NCI-H526 treated with DMSO at 0.1 percent for 48 hours (cell line): ENCODE measurements at places on chromosomes 16 and 17.
A peak's percentile ranks its signal among the peaks of the same experiment; 100 is the strongest.

DNA sequence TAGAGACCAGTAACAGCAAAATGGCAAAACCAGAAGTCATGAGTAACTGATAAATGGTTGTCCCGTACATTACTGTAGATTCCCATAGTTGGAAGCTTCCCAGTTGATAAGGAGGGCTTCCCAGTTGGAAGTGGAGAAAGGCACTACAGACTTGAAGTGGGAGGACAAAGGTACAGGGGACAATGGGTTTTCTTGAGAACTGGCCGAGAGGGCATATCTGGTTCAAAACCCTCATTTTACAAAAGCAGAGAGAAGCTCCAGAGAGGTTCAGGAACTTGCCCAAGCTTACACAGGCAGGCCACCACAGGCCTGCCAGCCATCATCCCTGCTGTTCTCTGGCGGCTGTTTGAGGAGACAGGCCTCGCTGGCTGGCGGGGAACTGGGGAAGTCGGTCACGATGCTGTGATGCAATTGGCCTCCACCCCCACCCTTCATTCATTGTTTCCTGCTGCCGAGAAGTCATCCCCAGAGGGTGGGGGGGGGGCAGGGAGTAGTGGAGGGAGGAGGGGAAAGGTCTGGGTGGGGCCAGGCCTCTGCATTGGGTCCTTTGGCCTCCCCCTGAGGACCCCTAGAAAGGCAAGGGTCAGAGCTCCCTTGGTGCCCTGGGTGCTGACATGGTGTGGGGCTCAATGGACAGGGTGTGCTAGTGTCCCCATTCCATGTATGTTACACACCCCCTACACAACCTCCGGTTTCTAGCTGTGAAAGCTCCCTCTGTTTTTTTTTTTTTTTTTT is 3.0 kb downstream of the UBALD2 start:
- no peak for DNase-seq

DNA sequence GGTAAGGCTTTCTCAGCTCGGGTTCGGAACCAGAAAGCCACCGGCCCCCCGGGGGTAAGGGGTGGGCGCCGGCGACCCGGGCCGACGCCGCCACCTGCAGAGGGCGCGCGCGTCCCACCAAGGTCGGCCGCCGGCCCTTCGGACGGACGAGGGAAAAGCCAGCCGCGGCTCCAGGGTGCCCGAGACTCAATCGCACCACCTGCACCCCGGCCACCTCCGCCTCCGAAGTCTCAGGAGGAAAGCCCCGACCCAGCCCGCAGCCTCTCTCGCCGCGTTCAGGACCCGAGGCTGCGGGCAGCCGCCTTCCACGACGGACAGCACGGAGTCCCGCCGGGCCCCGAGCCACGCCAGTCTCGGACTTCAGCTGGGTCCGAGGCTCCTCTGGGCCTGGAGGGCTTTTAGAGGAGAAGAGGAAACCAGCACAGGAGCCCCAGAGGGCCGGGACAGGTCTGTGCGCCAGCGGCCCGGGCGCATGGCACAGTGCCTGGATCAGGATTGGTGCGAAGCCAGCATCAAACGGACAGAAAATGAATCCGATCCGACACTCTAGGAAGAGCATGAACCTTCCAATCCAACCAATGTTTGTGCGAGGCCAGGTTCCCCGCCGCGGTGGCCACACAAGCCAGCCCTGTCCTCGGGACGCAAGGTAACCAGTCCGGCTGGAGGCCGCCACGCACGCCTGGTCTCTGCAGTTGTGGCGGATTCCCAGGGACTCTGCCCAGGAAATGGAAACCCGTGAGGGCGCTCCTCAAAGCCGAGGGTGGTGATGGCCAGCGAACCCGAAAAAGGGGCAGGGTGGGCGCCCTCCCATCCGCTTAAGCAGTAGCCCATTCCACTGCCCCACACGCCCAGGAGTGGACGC is 6.7 kb downstream of the CBX8 start:
- no peak for DNase-seq

GRCh38 chr16:8694795-8695728 is 20.6 kb downstream of the ABAT start:
- no peak for DNase-seq

GRCh38 chr16:76287466-76287865 is 10.3 kb downstream of the CNTNAP4 start:
- no peak for DNase-seq

GRCh38 chr17:6456321-6456720 is 12.1 kb downstream of the PIMREG start:
- DNase-seq = no peak

- DNase-seq = no peak
These were observed 10.0 kb downstream of the SLC22A31 start for GRCh38 chr16:89190150-89190958.

- DNase-seq = no peak
These were observed 24.9 kb downstream of the UBE2G1 start for GRCh38 chr17:4341616-4341977.

DNA sequence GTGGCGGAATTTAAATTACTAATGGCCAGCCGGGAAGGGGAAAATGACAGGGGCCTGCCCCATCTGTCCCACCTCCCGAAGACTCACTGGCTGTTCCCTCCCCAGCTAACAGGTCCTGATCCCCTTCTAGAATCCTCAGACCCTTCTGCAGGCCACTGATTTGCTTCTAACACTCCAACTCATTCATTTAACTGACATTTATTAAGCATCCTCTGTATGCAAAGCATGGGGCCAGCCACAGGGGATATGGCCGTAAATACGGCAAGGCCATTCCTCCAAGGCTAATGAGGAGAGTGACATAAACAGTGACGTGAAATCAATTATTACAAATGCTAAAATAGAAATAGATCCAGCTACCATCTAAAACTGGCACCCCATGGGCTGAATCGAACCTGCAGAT is 195.3 kb downstream of the GSG1L start:
- peak; percentile 32 for DNase-seq

- DNase-seq = no peak
These were observed 3.6 kb downstream of the IRF8 start for GRCh38 chr16:85902366-85903155.

DNA sequence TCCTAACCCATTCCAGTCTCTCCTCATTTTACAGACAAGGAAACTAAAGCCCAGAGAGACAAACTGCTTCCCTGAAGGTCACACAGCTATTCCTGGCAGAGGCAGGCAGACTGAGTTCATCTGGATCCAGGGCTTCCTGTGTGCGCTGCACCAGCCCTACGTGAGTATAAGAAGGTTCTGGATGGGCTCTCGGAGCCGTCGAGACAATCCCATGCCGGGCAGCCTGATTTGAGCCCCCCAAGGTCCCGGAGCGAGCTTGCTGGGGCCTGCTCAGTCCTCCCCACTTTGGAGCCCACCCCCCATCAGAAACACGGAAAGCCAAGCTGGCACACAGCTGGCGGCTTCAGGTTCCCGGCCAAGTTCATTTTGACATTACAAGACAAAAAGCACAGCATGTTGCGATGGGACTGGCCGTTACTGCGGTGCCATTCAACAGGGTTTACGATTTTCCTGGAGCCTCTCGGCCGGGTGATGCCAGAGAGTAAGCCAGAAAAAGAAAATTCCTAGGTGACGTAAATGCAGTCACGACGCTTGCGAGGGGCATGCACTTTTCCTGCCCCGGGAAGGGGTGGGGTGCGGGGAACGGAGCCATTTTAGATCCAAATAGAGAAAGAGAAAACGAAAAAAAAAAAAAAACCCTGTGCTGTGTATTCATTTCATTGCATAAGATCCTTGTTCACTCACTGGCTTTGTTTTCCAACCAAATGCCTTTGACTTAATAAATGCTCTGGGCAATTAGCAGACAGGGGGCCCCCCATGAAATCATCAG is 167.1 kb upstream of the FOXF1 start:
- no peak for DNase-seq

DNA sequence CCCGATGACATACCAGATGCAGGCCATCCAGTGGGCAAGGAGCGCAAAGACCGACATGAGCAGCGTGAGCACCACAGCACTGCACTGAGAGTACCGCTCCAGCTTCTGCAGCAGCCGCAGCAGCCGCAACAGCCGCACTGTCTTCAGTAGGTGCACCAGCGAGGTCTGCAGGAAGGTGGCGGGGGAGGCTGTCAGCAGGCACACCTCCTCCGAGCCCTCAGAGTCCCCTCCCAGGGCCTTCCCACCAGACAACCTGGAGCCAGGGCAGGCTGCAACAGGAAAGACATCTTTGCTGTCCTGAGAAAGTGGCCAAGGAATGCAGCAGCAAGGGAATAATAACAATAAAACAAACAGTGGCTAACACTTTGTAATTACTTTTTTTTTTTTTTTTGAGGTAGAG is 9.1 kb downstream of the KCNH4 start:
- DNase-seq = no peak

DNA sequence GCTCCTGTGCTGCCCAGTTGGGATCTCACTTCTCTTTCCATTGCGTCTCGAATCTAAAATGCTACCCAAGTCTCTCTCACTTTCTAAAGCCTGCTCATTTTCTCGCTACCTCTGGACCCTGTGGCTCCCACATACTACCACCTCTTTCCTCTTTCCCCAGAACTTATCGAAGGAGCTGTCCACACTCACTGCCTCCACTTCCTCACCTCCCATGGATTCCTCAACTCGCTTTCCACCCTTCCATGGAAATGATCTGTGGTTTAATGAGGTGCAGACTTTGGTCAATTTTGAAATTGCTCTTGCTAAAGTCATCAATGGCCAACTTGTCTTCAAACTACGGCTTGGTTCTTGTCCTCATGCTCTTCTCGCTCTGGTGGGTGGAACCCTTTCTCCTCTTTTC is 37.2 kb upstream of the ETV4 start:
- no peak for DNase-seq

- no peak for DNase-seq
These were observed at the start of gene LPCAT2 for GRCh38 chr16:55508941-55509931. TSS of gene LPCAT2 (plus strand) at chr16:55509072. CDS start at chr16:55509182, 110 bp downstream.

GRCh38 chr17:9298135-9298534 is 276.8 kb downstream of the NTN1 start:
- DNase-seq = no peak

- no peak for DNase-seq
These were observed 96.3 kb downstream of the NDEL1 start for GRCh38 chr17:8532021-8532420.

DNA sequence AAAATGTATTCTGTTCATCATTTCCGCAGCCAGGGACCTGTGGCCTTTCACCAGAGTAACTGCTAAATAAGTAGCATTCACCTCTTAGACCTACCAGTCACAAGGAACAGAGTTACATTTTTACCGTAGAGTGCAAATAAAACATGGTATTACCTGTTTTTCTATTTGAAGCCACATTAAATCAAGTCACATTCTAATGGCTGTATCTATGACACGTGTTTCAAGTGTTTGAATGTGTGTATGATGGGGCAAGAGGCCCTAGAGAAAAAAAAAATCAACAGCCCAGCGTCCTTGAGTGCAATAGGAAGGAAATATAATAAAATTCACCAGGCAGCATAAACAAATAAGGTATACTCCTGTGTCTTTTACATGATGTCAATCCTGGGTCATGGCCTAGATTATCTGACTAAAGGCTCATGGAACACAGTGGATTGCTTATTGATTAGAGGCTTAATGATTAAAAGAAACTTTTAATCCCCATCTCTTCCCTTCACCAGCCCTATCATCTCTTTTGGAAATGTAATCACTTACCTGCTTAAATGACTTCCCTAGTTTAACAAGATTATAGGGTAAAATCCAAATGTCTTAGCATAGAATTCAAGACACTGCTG is 168.7 kb upstream of the CDH5 start:
- no peak for DNase-seq

- no peak for DNase-seq
These were observed 98.1 kb downstream of the RGS9 start for GRCh38 chr17:65235284-65235683.

DNA sequence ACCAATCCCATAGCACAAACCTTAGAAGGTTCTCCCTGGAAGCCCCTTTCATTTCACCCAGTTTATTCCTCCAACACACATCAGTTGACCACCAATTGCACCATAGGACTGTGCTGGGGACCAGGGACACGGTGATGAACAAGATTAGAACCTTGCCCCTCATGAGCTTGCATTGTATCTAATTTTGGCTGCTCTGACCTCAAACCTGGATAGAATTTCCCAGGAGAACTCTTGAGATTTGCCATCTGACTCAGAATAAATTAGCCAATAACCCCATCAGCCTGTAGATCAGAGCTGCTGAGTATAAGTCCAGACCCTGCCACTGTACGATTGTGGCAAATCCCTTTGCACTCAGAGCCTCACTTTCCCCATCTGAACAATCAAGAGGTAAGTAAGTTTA is 52.1 kb downstream of the CDH11 start:
- DNase-seq = no peak

DNA sequence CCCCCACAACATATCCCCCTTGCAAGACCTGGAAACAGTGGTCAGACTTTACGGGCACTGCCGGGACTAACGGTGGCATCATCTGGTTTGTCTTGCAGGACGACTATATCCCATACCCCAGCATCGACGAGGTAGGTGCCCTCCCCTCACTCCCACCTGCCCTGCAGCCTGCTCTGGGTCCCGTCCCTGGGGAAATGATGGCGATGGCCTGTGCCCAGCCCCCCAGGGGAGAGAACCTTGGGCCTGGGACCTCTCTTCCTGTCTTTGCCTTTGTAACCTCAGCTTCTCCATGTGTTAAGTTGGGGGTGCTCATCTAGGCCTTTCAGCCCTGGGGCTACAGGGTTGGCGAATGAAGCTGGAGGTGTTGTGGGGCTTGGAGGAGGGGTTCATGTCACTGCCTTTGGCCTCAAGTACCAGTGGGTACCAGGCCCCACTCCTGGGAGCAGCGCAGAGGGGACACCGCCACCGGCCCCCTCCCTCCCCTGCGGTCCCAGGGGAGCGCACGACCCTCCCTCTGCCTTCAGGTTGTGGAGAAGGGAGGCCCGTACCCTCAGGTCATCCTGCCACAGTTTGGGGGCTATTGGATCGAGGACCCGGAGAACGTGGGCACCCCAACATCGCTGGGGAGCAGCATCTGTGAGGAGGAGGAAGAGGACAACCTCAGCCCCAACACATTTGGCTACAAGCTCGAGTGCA is 99.9 kb downstream of the OR1D5 start:
- no peak for DNase-seq

DNA sequence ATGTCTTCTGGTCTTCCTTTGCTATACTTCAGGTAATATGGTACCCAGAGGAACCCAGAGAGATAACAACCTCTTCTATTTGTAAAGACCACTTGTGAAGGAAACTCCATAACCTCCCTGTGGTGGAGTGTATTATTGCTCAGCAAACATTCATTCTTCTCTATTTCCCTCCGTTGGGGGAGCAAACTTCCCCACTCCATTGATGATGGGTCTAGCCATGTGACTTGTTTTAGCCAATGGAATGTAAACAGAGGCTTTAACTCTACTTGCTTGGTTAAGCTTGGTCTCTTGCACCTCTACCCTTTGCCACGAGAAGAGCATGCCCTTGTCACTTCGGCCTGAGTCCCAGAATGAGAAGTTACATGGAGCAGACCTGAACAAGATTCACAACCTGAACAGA is 30.0 kb upstream of the SKAP1 start:
- no peak for DNase-seq

- no peak for DNase-seq
These were observed 1.2 kb upstream of the CYB5B start for GRCh38 chr16:69423189-69423588.

GRCh38 chr17:48760411-48760810 is 31.9 kb upstream of the HOXB13 start:
- DNase-seq = no peak

GRCh38 chr17:15929941-15930340 is 15.0 kb upstream of the ADORA2B start:
- DNase-seq = no peak
